ENCODE measurements at places on chromosomes 13 and 19.

- DNase-seq, result no peak
Measured at GRCh38 chr13:31035185-31035965, 102.9 kb downstream of the TEX26 start.

GRCh38 chr13:31850041-31850555, 110.8 kb downstream of the RXFP2 start:
- DNase-seq, result no peak

DNA sequence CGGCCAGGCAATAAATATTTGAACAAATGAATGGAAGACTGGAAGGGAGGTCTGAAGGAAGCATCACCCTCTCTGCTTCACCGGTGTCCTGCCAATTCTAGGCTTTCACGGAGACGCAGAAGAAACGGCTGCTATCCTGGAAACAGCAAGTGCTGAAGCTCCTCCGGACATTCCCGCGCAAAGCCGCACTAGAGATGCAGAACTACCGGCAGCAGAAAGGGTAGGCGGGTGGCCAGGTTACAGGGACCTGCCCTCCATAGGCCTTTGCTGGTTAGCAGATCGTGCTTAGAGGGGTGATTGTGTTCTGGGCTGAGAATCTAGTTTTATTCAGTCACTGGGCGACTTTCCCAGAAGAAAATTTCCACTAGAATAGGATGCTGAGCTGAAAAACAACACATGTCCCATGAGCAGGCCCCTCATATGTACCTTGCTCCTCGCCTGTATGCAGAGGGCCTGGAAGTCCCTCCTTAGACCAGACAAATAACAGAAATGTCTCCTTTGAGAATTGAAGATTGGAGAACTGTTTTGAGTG, 11.0 kb downstream of the PAF1 start:
- DNase-seq, result no peak

GRCh38 chr13:23571431-23571830, 1.2 kb downstream of the TNFRSF19 start:
- DNase-seq, result no peak

DNA sequence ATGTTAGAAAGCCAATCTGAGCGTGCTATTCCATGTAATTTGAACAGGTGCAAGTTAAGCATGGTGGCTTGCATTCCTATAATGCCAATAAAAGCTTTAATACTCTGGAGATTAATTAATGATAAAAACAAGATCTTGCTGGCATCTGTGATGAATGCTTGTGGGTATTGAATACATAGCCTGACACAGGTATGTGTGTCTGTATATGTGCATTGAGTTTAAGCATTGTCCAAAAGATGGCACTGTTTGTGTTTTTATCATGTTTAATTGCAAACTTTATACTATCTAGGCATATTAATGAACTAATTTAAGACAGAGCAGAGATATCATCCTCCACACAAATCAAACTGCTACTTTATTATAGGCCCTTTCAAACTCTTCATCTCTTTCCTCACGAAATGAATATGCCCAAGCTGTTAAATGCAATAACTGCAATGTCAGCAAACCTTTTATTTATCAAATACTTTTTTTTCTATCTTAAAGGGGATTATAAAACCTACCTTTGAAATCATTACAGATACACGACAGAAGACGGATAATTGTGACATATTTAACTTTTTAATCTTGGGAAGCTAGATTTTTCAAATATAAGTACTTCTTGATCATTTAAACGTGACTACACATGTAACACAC, 86.5 kb downstream of the TNFSF11 start:
- DNase-seq, result no peak

GRCh38 chr13:33310245-33311038, 24.9 kb upstream of the STARD13 start:
- DNase-seq, result no peak

GRCh38 chr13:93146584-93147297, 79.9 kb upstream of the GPC6 start:
- DNase-seq, result no peak

DNA sequence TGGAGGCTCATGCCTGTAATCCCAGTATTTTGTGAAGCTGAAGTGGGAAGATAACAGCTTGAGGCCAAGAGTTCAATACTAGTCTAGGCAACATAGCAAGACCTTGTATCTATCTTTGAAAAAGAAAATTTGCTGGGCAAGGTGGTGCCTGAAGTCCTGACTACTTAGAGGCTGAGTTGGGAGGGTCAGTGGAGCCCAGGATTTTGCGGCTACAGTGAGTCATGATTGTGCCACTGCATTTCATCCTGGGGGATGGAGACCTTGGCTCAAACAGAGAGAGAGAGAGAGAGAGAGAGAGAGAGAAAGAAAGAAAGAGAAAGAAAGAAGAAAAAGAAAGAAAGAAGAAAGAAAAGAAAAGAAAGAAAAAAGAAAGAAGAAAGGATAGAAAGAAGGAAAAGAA, 1872.3 kb upstream of the PCDH20 start:
- DNase-seq, result no peak

GRCh38 chr19:41422955-41423354, 4.2 kb downstream of the B3GNT8 start:
- DNase-seq, result no peak

DNA sequence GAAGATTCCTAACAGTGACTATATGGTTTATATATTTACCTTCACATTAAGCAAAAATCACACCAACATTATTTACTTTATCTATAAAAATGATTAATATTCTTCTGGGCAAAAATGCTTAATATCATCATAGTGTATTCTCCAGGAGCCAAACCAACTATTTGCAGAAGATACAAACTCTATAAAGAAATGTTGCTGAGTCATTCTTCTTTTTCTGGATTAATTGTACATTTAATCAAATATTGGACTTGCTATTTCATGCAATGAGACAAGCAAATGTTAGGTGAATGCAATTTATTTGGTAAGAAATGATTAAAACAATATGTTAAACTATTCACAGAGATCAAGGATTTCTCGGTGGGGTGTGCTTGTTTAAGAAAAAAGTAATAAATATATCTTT, 1075.8 kb downstream of the PCDH9 start:
- DNase-seq, result no peak

DNA sequence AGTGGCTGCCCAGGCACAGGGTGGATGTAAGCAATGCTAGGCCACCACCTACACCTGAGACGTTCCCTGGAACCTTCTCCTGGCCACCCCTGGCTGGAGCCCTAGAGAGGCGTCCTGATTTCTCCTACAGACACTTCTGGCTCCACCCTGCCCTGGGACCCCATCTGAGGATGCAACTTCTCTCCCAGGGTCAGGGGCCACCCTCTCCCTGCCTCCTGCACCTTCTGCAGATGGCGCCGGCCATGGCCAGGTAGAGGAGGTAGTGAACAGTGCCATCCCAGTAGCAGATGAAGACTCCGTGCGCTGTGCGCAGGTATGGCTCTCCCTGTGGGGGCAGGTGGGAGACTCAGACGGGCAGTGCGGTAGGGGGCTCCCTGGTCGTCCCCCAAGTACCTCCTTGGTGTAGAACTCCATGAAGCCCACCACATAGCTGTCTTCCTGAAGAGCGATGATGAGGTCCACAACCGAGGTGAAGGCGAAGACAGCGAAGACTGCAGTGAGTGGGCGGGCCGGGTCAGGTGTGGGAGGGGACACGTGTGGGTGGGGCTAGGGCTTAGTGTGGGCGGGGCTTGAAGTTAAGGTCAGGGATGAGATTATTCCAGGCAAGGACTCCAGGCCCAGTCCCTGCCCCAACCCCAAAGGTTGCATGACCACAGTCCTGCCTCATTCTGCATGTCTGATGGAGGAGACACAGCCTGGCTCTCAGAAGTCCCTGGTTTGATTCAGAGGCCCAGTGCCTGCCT, 3.0 kb downstream of the TM6SF2 start:
- peak; percentile 23 for DNase-seq

- DNase-seq, result peak; percentile 32
Measured at GRCh38 chr19:17468302-17469091, 1.8 kb upstream of the SLC27A1 start.
